ENCODE measurements at places on chromosomes 5 and 9.
A peak's percentile ranks its signal among the peaks of the same experiment; 100 is the strongest.

DNA sequence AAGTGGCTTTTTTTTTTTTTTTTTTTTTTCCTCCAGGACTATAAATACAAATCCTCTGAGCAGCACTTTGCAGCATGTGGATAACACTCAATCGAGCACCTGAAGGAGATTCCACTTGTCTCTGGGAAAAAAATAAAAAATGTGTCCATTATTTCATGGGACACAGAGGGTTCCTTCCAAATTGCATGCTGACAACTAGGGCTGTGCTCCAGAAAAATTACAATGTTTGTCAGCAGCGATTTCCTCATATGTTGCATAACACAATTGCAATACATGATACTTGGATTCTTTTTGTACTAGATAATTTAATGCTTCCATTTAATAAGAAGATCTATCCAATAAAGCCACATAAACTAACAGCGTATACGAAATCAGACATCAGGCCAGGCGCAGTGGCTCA is 84.4 kb downstream of the CDH18 start:
- no peak for DNase-seq

DNA sequence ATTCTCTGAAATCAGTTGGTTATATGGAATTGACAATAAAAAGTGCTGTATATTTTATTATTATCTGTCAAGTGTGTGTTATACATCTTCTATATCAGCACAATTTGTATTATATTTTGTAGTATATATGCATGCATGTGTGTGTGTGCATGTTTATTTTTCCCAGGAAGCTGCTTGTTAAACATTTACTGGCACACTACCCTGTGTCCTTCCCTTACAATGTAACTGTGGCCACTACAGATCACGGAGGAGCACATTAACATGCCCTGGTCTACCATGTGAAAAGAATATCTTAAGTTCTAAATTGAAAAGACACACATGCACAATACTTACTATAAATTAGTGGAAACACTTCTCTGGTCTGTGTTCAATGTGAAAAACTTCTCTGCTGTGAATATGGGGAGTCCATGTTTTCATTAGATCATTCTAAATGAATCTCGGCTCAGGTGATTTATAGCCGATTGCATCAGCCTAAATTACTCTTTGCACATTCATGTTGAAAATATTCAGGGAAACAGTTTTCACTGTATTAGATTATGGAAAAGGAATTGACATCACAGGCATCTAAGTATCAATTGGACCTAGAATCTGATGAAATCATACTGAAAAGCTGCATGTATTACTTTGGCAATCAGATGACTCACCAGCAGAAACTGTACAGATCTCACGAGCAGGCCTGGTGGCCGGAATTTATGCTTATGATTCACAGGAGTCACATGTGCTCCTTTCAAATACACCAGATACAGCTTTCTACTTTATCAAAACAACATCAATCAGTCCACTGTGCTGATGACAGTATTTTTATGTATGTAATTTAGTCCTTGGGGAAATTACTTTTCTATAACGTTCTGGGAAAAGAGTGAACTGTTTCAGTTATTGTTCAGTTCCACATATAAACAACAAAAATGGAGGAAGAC is 39.4 kb downstream of the LURAP1L start:
- DNase-seq: no peak

GRCh38 chr5:88518131-88519016 is 249.7 kb upstream of the TMEM161B start:
- peak; percentile 9 for DNase-seq

DNA sequence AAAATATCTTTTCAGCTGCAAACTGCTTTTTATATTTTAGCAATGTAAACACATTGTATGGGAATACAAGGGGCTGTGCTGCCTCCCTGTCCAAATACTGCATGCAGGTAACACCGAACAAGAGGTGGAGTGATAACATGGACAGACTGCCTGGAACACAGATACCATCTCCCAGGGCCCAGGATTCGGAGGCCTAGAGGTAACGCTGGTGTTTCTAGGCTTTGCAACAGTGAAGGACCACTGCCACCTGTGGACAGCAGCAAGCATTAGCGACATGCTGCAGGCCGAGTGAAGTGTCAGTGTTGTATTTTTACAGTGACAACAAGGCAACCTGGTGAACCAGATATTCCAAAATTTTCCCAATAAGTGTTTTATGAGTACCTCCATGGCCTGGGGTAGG is 379.1 kb downstream of the DMRT2 start:
- no peak for DNase-seq

- DNase-seq: no peak
Observed at GRCh38 chr5:10684303-10685086, 76.5 kb downstream of the DAP start.

GRCh38 chr9:137784046-137784445 is 93.5 kb upstream of the CACNA1B start:
- DNase-seq: no peak

- DNase-seq: no peak
Observed at GRCh38 chr9:116149844-116150243, 3.7 kb upstream of the PAPPA start.

DNA sequence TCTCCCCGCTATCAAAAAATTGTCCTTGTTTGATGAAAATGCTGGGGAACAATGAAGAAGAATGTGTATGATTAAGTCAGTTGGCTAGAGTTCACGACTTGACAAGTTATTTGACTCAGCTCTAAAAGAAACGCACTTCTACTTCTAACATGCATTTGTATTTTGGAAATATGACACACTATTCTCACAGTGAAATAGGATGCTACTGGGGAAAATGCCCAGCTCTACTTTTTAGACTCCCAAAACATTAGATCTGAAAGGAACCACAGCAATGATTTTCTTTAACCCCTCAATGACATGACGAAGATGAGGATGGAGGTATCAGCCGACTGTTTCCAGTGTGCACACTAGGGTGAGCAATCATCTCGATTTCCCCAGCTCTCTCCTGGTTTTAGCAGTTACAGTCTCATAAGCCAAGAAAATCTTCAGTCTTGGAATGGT is 83.6 kb upstream of the PCSK1 start:
- no peak for DNase-seq
